ENCODE measurements at places on chromosomes 6 and 20.

GRCh38 chr6:68834551-68834950 lies 199.5 kb downstream of the ADGRB3 start:
- no peak for DNase-seq

GRCh38 chr6:121765060-121765459 lies 329.6 kb downstream of the GJA1 start:
- DNase-seq, result no peak

- DNase-seq, result no peak
Measured at GRCh38 chr20:33183312-33183711, 15.4 kb downstream of the BPIFA2 start.

- DNase-seq, result no peak
Measured at GRCh38 chr20:22460231-22460630, 124.1 kb downstream of the FOXA2 start.

- peak; percentile 62 for DNase-seq
Measured at GRCh38 chr6:38149531-38149930, 330.0 kb downstream of the ZFAND3 start.

DNA sequence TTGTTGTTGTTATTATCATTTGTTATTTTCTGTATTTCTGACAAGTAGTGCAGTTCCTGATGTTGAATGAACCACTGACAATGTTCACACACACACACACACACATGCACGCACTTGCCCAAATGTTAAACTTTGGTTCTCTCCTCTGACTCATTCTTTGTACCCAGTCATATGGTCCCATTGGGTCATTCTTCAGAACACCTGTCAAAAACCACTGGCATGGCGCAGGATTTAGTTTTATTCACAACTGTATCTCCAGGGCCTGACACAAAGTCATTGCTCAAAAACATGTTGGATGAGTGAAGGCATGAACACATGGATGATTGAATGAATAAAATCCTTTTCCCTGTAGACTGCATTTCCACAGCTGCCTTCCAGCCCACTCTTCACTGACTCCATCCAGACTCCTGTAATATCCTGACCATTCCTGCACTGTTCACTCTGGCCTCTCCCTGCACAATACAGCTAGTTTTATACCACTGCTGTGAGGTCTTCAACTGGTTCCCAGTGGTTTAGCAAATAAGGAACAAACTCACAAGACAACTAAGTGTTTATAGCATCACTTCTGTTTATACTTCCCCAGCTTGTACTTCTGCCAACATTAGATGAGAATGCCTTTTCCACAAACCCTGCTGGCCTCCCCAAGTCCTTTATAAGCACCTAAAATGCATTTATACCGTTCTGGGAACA lies 6.9 kb upstream of the CST11 start:
- no peak for DNase-seq

- DNase-seq, result no peak
Measured at GRCh38 chr6:18432180-18432579, 45.0 kb downstream of the RNF144B start.

- peak; percentile 78 for DNase-seq
Measured at GRCh38 chr6:116580198-116580597, 8.9 kb downstream of the RWDD1 start.

DNA sequence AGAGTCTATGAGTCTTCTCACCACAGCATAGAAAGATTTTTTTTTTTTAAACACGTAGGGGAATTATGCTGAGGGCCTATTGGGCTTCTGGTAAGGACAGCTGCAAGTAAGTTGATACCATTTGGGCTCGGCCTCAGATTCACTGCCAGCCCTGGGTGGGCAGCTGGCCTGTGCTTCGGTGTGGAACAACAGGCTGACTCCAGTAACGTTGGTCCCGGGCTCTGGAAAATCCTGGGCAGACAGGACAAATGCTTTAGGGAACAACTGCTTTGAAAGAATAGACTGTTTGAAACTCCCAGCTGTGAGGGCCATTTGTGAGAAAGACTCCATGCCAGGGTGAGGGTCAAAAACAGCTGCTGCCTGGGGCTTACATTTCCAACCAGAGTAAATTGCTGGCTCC lies 366.5 kb downstream of the QKI start:
- no peak for DNase-seq

- DNase-seq, result no peak
Measured at GRCh38 chr6:135419162-135419561, 78.4 kb downstream of the AHI1 start.

DNA sequence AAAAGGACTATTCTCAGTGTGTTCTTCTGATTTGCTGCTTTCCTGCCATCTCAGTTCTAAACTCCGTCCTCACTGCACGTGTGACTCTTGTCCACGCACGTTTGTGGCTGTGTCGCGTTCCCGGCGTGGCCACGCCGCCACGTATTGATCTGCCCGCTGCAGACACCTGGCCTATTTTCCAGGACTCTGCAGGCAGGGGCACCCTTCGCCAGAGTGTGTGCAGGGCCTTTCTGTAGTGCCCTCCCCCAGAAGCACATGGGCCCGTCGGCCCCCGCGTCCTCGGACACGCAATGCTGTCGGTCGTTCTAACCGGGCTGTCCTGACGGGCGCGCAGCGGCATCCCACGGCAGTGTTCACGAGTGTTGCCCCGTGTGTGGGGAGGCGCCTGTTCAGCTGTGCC lies 87.6 kb downstream of the YTHDF1 start:
- no peak for DNase-seq

DNA sequence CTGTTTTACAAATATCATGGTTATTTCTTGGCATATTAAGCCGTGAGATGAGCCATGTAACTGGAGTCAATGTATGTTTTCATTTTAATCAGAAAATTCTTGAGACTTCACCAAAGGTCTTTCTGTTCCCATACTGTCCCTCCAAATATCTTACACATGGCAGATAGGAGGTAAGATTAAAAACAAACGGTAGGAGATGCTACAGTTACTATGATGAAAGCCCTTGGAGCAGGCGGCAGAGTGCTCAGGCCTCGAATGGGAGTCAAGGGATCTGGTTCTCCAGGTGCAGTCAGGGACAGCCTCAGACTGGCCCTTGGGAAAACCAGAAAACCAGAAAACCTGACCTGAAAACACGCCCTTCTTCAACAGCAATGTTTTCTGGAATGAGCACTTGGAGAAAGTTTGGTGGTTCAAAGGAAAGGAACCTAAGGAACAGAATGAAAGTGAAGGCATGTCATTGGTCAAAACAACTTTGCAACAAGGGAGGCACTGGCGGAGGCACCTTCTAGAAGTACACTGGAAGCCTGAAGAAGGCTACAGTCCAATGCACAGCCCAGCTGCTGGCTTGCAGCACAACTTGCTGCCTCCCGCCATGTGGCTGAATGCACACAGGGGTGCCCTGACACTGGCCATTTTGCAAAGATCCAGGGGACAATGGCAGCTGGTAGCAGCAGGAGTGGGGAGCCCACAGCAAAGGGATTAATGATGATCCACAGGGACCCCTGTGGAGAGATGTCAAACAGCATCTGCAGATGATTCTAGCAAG lies 17.4 kb upstream of the FOXO3 start:
- no peak for DNase-seq

DNA sequence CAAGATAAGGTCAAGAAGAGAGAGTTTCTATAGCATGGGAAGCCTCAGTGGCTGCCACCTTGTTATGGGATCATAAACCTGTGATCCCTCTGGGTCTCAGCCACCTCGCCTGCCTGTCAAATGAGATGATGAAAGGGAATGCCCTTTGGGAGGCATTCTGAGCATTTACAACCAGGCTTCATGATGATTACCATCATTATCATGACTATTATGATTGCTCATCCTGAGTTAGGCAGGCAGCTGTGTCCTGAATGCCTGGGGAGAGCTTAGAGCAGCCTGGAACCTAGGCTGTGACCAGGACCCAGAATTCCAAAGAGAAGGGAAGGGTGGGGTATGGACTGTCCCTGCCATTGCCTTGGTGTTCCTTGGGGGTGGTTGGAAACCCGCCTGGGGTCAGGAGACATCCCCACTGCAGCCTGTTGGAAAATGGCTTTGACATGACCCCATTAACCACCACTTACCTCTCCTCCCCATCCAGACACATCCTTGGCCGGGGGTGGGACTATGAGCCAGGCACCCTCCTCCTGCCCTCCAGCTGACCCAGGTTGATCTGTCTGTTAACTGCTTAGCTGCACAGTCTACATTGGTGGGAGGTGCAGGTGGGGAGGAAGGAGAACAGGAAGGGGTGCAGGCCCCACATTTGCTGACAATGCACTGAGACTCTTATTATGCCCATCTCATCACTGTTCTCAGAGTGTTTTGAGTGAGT lies 51.9 kb downstream of the LRFN2 start:
- no peak for DNase-seq

DNA sequence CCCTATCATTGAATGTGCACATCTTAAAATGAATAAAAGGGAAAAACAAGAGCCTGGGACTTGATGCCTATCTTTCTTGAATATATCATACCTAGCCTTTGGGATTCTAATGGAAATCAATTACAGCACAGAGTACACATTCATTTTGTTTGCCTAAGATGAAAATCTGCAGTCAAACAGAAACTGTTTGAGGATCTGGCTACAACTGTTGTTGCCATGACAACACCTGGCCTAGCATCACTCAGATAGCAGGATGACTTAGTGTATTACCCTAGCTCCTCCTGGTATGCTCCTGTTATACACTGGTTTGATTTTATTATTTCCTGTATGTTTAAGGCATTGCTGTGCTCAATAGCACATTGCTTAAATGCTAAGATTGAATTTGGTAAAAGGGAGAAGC lies 71.5 kb upstream of the LAMP5 start:
- DNase-seq, result no peak

- DNase-seq, result peak; percentile 83
Measured at GRCh38 chr20:6533761-6534479, 233.6 kb upstream of the BMP2 start.

DNA sequence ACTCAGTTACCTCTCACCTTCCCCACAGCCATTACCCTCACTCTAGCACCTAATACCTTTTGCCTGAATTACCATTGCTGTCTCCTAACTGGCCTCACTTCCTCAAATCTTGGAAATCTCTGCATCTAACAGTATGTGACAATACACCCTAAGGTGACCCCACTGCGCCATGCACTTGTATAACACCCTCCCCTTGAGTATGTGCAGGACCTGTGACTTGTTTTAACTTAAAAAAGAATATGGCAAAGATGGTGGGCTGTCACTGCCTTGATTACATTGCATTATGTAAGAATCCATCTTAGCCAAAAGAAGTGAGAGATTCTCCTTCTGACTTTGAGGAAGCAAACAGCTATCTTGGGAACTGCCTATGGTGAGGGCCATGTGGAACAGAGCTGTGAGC lies 29.9 kb upstream of the PKHD1 start:
- DNase-seq, result no peak
